ENCODE measurements at places on chromosomes 4 and X.

DNA sequence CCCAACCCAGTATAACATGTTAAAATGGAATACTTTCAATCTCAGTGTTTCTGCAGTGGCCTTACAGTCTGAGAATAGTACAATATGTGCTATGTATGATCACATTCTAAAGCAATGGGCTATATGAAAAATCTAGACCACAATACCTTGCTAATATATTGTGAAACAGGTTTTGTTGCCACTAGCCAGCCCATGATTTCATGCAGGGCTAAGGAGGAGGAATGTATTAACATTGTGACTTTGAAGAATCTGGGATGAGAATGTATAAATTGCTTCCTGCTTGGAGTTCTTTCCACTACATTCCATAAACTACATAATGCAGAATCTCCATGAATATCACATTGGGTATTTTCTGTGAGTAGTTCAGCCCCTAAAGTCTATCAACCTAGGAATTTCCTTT is 935.4 kb upstream of the GRIA3 start:
- DNase-seq = no peak

- DNase-seq = no peak
These were observed 715.6 kb upstream of the AADAT start for GRCh38 chr4:170805352-170805751.

DNA sequence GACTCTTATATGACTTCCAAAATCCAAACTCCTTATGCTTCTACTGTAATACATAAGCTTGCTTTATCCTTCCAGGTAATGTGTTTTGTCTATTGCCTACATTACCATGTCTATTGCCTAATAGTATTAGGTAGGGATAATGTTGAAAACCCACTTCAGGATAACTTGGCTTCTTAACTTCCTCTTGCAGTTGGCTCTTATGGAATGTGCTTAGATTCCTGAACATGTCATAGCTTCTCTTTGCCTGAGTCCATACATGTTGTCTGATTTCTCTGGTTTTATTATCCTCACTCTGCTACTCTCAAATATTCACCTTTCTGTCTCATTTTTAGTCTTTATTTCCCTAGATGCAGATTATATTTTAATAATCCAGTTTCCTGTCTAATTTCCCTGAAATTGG is 599.9 kb downstream of the IL15 start:
- DNase-seq = no peak

GRCh38 chr4:44538534-44538933 is 89.9 kb upstream of the KCTD8 start:
- no peak for DNase-seq

DNA sequence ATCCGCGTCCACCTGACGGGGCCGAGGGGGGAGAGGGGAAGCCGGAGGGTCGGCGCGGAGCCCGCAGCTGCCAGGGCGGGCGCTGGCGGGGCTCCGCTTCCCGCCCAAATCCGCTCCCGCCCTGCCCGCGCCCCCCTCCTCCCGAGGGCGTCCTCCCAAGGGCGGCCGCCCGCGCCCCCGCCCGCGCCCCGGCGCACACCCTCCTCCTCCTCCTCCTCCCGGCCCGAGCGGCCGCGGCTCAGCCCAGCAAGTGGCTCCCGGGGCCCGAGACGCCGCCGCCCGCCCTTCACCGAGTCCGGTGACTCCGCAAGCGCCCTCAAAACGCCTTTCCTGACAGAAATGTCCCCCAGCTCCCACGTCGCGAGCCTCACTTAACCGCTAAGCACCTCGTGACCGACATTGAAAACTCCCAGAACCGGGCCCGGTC is 487 bp downstream of the HMGB2 start:
- DNase-seq = no peak

DNA sequence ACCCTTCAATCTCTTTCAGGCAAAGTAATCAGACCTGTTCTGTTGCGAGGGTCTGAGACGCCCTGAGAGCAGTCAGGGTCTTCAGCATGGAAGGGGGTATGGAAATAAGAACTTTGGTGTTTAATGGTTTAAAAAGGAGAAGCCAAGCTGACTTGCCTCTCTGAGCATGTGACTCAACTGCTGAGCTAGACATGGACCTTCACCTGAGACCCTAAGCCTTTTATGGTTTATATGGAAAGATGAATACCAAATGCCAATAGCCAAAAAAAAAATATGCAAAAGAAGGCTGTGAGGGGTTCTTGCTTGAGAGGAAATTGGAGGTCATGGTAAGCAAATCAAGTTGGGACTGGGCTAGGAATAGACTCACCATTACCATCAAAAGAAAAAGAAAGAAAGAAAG is 30.6 kb downstream of the CHRNA9 start:
- no peak for DNase-seq

DNA sequence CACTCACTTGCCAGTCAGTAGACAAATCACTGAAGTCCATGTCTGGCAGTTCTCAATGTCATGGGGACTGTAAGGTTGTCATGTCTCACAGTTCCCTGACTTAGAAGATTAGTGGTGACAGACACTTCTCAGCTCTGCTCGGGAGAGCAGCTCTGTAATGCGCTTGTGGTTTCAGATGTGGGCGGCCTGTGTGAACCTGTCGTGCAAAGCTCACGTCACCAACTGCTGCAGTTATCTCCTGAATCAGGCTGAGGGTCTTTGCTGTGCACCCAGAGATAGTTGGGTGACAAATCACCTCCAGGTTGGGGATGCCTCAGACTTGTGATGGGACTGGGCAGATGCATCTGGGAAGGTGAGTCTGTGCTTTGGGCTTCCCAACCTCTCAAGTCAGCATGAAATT is at the start of gene IL9R:
TSS of gene IL9R (plus strand) at position 261 of the 400 bp plus-strand sequence. CDS start at position 325, 64 bp downstream.
- peak; percentile 57 for DNase-seq

GRCh38 chr4:71050809-71051208 is 57.4 kb downstream of the DCK start:
- DNase-seq = no peak

DNA sequence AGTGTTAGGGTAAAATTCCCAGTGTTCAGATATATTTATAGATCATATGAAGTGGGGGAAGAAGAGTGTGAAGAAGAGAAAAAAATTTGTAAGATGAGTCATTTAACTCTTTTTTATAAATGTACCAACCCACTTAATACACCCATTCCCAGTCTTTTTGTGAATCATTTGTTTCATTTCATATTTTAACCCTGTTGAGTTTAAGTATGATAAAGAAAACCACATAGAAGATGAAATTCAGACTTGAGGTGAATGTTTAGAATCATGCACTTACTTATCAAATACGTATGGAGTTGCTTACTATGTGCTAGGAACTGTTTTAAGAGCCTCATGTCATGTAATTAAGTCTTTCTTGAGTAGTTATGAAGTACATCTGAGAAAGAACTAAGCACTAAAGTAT is 56.6 kb upstream of the DAPP1 start:
- DNase-seq = no peak

- DNase-seq = no peak
These were observed 262.1 kb downstream of the LDB2 start for GRCh38 chr4:16636304-16636703.

- DNase-seq = no peak
These were observed 7.1 kb downstream of the TBX22 start for GRCh38 chrX:80021621-80022020.

GRCh38 chrX:31423609-31424189 is 351.9 kb upstream of the FTHL17 start:
- no peak for DNase-seq

- no peak for DNase-seq
These were observed 31.3 kb upstream of the GBA3 start for GRCh38 chr4:22661443-22661842.

DNA sequence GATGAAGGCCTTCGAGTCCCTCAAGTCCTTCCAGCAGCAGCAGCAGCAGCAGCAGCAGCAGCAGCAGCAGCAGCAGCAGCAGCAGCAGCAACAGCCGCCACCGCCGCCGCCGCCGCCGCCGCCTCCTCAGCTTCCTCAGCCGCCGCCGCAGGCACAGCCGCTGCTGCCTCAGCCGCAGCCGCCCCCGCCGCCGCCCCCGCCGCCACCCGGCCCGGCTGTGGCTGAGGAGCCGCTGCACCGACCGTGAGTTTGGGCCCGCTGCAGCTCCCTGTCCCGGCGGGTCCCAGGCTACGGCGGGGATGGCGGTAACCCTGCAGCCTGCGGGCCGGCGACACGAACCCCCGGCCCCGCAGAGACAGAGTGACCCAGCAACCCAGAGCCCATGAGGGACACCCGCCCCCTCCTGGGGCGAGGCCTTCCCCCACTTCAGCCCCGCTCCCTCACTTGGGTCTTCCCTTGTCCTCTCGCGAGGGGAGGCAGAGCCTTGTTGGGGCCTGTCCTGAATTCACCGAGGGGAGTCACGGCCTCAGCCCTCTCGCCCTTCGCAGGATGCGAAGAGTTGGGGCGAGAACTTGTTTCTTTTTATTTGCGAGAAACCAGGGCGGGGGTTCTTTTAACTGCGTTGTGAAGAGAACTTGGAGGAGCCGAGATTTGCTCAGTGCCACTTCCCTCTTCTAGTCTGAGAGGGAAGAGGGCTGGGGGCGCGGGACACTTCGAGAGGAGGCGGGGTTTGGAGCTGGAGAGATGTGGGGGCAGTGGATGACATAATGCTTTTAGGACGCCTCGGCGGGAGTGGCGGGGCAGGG is 568 bp downstream of the HTT start:
- DNase-seq = peak; percentile 53

GRCh38 chr4:41362621-41363383 is 106.1 kb downstream of the UCHL1 start:
- DNase-seq = no peak

GRCh38 chrX:130999360-130999759 is 58.8 kb upstream of the ARHGAP36 start:
- DNase-seq = no peak
